ENCODE measurements at places on chromosomes 2 and 18. TPM values are rescaled to one million over a fixed set of nuclear protein-coding genes. Genes with fewer than 3 reads are reported as not detected.
A peak's percentile ranks its signal among the peaks of the same experiment; 100 is the strongest.

Gene DNAJB2
- total RNA-seq: 74.4 TPM

- peaks cover 5% of the 10 kb centered on the region for H3K4me1 ChIP-seq
- no peak for DNase-seq
- no peaks in the 10 kb centered on the region for H3K36me3 ChIP-seq
- H3K4me3 ChIP-seq: no peak overlapping the region
These were observed 19.5 kb downstream of the SLC25A52 start for GRCh38 chr18:31741097-31741735.

Gene KHK
- not detected for total RNA-seq

Gene CHRNG
- total RNA-seq: 13.6 TPM

DNA sequence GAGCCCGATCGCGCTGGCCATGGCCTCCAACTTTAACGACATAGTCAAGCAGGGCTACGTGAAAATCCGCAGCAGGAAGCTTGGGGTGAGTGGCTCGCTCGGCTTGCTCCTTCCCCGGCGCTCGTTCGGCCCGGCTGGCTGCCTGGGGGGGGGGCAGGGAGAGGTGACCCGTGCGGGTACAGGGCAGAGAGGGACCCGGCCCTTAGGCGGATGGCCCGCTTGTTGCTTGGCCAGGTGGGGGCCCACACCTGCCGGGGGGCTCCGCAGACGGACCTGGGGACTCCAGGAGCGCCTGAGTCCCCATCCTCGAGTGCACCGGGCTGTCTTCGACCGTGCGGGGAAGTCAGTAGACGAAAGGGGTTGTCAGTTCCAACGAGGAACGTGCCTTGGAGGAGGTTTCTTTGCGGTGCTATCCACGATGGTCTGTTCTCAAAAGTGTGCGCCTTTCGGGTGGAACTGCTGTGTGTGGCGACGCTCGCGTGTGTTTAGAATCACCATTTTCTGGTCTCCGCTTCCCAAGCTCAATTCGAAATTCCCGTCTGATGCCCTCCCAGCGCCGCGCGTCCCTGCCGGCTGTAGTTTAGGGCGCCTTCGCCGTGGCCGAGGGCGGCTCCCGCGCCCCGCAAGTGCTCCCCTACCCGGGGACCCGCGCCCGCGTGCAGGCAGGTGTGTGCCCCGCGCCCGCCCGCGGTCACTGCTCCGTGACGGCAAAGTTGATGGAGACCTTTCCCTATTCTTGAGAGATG is 711 bp downstream of the DOK6 start:
- H3K4me3 ChIP-seq: peak overlapping the region; percentile 47
- no peaks in the 10 kb centered on the region for H3K36me3 ChIP-seq
- no peak overlapping the region for H3K27ac ChIP-seq
- no peak for DNase-seq
